Stimulated activated CD8-positive, alpha-beta memory T cell treated with anti-CD3 and anti-CD28 coated beads, Interleukin-4, amount 100 ng/mL, for 1 hour (primary cell): ENCODE measurements at places on chromosomes 13 and 19.

- no peak for DNase-seq
These were observed 748 bp downstream of the LMNB2 start for GRCh38 chr19:2455851-2456570.

GRCh38 chr19:17405250-17406045 is at the start of gene BST2:
TSS of gene BST2 (minus strand) at chr19:17405630. CDS start at chr19:17405575, 55 bp downstream.
- no peak for DNase-seq

GRCh38 chr13:76579701-76580100 is 306.5 kb downstream of the KCTD12 start:
- DNase-seq: no peak

DNA sequence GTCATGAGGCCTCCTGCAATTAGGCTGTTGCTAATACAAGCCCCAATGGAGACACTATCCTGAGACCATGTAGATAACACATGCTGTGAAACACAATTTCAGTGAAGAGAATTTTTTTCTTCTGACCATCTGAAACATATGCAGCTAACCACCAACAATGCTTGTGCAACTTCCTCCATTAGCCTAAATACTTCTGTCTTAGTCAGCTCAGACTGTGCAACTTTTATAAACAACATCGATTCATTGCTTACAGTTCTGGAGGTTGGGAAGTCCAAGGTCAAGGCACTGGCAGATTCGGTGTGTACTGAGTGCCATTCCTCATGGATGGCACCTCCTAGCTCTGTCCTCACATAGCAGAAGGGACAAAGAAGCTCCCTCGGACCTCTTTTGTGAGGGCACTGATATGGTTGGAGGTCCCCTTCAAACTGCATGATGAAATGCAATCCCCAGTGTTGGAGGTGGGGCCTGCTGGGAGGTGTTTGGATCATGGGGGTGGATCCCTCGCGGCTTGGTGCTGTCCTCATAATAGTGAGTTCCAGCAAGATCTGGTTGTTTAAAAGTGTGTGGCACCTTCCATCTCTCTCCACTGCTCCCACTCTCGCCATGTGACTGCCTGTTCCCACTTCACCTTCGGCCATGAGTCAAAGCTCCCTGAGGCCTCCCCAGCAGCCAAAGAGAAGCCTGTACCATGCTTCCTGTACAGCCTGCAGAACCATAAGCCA is 27.7 kb downstream of the STK24 start:
- no peak for DNase-seq

- DNase-seq: no peak
These were observed 4.3 kb upstream of the SLITRK5 start for GRCh38 chr13:87666831-87667230.

- no peak for DNase-seq
These were observed at the start of gene MYO16 for GRCh38 chr13:108629181-108629752. TSS of gene MYO16 (plus strand) at chr13:108629611. CDS start at chr13:108629845, 234 bp downstream.
